ENCODE measurements at places on chromosomes 7 and 10. TPM values are rescaled to one million over a fixed set of nuclear protein-coding genes. Genes with fewer than 3 reads are reported as not detected.

The MBLAC1 gene
- total RNA-seq = 4.0 TPM

The C10orf90 gene
- total RNA-seq = not detected

The FEZF1 gene
- not detected for total RNA-seq

The TUBB8 gene
- not detected for total RNA-seq

DNA sequence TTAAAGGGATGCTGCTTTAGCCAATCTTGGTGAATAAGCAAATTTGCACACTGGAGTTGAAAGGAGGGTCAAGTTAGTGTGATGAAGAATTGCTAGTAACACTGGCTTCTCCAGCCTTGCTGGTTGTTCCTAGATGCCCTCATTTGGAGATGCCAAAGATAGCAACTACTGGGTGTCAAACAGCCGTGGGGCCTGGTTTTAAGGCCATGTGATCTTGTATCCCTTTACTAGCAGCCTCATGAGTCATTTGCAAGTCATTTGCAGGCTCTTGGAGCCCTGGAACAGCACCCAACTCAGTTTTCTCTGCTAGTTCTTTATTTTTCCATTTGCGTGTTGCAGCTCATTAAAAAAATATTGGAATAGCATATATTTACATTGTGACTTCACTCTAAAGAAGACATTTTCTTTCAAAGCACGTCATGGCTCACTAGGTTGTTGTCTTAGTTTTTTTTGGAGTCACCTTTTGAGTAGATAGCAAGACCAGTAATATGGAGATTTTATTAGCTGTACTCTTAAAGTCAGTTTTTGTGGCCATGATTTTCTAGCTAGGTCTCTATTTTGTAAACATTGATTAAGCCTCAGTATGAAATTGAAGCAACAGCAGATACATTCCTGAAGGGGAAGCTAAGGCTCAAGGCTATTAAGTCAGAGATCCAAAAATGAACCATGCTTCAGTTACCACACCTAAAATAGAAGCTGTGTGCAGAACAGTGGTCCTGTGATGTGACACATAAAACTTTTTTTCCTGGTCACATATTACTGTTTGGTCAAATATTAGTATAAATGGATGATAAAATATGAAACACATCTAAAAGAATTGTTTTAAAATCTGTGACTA lies 1.3 kb downstream of the LSMEM1 start:
- H3K36me3 ChIP-seq = no peaks in the 10 kb centered on the region
- no peak for DNase-seq
- H3K4me1 ChIP-seq = no peaks in the 10 kb centered on the region
- no peak overlapping the region for H3K27ac ChIP-seq

DNA sequence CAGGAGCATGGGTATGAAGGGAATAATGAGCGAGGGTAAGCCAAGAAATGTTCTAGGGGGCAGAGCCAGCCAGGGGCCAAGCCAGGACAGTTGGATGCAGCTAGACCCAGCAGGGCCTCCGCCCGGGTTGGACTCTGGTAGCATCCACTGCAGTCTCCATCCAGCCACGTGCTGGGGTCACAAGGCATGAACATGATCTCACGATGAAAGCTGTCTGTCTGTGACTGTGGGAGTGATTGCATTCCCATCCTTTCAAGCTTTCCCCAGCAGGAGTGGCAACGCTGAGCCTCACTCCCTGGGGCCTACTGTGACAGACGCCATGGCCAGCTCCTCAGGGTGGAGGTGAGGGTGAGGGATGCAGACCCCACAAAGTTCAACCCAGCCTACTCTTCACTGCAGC lies 47.8 kb upstream of the RET start:
- H3K4me3 ChIP-seq = no peak overlapping the region
- DNase-seq = no peak
- no peak overlapping the region for H3K27ac ChIP-seq
- no peaks in the 10 kb centered on the region for H3K27me3 ChIP-seq
- no peaks in the 10 kb centered on the region for H3K4me1 ChIP-seq
- no peaks in the 10 kb centered on the region for H3K36me3 ChIP-seq

- no peak for DNase-seq
- H3K27ac ChIP-seq = no peak overlapping the region
- no peaks in the 10 kb centered on the region for H3K4me1 ChIP-seq
- no peak overlapping the region for H3K4me3 ChIP-seq
- H3K36me3 ChIP-seq = no peaks in the 10 kb centered on the region
Observed at GRCh38 chr7:28435732-28436378, 23.5 kb downstream of the CREB5 start.

DNA sequence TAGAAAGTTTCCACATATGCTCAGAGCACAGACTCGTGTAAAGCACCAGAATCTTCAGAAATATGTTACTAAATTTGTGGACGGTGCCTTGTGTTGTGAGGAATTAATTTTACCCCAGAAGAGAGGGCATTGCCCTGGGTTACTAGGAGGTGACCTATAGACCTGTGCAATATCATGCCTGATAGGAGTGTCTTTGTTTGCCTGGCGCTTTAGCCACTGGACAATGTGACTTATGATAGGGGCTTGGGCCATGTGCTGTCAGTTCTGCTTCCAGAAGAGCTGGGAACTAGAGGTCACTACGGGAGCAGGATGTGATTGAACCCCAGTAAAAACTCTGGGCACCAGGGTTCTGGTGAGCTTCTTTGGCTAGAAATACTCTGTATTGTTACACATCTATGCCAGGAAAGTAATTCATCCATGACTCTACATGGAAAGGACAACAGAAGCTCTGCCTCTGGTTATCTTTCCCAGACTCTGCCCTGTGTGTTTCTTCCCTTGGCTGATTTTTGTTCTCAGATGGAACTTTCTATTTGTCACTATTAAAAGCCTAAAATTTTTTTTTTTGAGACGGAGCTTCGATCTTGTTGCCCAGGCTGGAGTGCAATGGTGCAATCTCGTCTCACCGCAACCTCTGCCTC lies 75.5 kb downstream of the SIRT1 start:
- H3K27ac ChIP-seq = no peak overlapping the region
- H3K4me1 ChIP-seq = no peaks in the 10 kb centered on the region
- no peak overlapping the region for H3K4me3 ChIP-seq
- peaks cover 16% of the 10 kb centered on the region for H3K36me3 ChIP-seq

DNA sequence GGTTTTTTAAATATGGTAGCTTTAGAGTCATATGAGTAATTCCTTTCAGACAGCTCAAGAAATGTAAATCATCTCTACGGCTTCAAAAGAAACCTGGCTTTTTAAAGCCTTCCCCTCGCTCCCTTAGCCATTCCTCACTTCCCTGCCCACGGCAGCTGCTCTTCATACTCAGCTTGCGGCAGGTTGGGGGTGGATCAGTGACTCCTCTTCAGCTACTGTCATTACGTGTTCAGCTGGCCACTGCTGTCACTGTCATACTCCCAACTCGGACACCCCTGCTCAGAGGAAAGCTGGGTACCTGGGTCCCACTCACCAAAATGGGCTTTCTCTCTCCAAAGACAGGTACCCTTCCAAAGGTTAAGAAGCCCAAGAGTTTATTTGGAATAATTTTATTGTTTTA lies 6.6 kb downstream of the YWHAG start:
- H3K4me3 ChIP-seq = no peak overlapping the region
- peaks cover 19% of the 10 kb centered on the region for H3K36me3 ChIP-seq
- H3K4me1 ChIP-seq = peaks cover 33% of the 10 kb centered on the region
- no peak overlapping the region for H3K27ac ChIP-seq
- no peak for DNase-seq

DNA sequence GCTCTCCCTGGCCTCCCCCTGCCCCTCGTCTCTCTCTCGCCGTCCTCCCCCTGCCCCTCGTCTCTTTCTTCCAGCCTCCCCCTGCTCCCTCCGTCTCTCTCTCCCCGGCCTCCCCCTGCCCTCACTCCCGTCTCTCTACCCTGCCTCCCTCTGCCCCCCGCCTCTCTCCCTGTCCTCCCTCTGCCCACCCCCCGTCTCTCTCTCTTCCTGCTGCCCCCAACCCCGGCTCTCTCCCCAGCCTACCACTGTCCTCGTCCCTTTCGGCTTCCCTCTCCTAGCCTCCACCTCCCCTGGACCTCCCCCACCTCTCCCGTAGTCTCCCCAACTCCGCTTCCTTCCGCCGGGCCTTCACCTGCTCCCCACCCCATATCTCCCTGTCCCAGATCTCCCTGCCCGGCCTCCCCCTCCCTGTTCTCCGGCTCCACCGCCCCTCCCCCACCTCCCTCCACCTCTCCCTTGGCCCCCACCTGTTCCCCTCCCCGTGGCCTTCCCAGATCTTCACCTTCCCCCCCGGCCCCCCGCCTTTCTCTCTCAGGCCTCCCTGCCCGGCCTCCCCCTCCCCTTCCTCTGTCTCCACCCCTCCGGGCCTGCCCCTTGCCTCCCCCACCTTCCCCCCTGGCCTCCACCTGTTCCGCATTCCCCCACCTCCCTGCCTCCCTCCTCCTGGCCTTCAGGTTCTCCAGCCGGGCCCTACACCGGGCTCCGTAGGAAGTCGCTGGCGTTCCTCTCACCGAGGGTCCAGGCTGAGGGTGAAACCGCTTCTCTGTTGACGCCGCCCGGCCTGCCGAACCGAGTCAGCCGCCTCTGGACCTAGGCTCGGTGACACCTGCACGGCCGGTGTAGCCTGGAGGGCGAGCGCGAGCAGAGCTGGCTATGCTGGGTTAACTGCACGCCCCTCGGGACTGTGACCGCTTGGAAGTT lies 1.2 kb downstream of the GET4 start:
- H3K27me3 ChIP-seq = no peaks in the 10 kb centered on the region
- no peak for DNase-seq
- H3K36me3 ChIP-seq = peaks cover 6% of the 10 kb centered on the region
- H3K27ac ChIP-seq = peak overlapping the region; percentile 80
- H3K4me3 ChIP-seq = peak overlapping the region; percentile 51
- peaks cover 33% of the 10 kb centered on the region for H3K4me1 ChIP-seq

- no peaks in the 10 kb centered on the region for H3K36me3 ChIP-seq
- no peaks in the 10 kb centered on the region for H3K27me3 ChIP-seq
- no peak overlapping the region for H3K27ac ChIP-seq
- H3K4me1 ChIP-seq = no peaks in the 10 kb centered on the region
Observed at GRCh38 chr10:49749556-49750491, 12.3 kb downstream of the OGDHL start.

DNA sequence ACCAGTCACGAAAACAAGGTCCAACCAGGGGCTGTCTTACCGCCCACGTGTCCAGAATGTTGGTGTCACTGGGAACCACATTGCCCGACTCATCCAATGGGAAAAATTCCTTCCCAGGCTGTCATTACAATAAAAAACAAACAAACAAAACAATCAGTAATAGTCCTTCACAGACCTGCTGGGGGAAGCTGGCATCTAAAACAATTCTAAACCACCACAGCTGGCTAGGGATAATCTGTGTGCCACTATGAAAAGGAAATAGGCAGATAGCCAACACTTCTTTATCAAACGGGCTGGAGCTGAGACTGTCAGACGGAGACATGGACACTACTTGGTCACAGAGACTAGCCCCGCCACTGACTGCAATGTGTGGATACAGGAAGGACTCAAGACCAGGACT lies 9.2 kb downstream of the AKR1B1 start:
- H3K27ac ChIP-seq = no peak overlapping the region
- peaks cover 53% of the 10 kb centered on the region for H3K36me3 ChIP-seq
- H3K4me3 ChIP-seq = no peak overlapping the region
- DNase-seq = no peak

DNA sequence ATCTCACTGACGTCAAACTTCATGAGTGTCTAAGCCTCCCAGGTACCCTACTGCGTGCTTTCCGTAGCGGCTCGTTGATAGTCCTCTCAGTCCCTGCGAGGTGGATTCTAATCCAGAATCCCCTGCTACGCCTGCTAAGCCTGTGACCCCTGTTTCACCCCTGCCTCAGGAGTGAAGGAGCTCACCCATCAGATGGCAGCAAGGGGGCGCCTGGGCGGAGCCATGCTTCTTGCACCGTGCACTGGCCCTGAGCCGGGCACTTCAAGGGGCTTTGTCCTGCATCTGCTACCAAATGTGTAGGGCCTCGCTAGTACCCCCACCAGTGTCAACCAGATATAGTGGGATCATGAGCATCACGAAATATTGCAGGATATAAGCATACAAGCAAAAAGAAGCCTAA lies 918 bp upstream of the STRA8 start:
- no peaks in the 10 kb centered on the region for H3K27me3 ChIP-seq
- no peaks in the 10 kb centered on the region for H3K36me3 ChIP-seq
- H3K4me1 ChIP-seq = no peaks in the 10 kb centered on the region

GRCh38 chr7:116271963-116272886 lies 61.9 kb downstream of the TES start:
- H3K36me3 ChIP-seq = no peaks in the 10 kb centered on the region
- DNase-seq = no peak
- H3K4me1 ChIP-seq = no peaks in the 10 kb centered on the region
- H3K4me3 ChIP-seq = no peak overlapping the region

- H3K4me1 ChIP-seq = no peaks in the 10 kb centered on the region
- no peaks in the 10 kb centered on the region for H3K36me3 ChIP-seq
- H3K4me3 ChIP-seq = no peak overlapping the region
- H3K27me3 ChIP-seq = no peaks in the 10 kb centered on the region
- H3K27ac ChIP-seq = no peak overlapping the region
Observed at GRCh38 chr10:111986079-111986478, 197.5 kb downstream of the GPAM start.

DNA sequence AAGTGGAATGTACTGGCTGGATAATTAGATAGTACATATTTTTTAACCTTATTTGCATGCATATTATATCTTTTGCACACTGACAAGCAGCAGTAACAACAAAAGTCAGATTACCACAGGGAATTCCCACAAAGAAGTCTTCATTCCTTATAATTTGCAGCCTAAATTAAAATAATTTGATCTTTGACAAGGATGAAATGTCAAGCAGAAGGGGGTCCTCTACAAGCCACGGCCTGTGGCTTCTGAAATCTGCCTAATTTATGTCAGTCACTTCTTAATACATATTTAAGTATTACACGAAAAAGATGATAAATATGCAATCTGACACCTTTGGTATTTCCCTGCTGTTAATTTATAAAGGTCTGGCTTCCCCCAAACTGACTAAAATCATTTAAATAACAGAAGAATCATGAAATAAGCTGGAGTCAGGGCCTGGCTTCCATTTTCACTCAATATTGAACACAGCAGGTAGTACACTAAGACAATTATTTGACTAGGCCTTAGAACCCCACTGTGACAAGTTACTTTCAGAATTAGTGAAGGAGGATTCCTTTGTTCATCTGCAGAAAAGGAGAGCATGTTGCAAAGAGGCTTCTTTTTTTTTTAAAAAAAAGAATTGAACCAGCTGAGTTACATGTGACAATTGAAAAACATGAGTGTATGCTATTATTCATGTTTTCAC lies 351.1 kb upstream of the ETV1 start:
- H3K36me3 ChIP-seq = no peaks in the 10 kb centered on the region
- no peaks in the 10 kb centered on the region for H3K4me1 ChIP-seq
- DNase-seq = no peak
- no peaks in the 10 kb centered on the region for H3K27me3 ChIP-seq
- no peak overlapping the region for H3K27ac ChIP-seq

DNA sequence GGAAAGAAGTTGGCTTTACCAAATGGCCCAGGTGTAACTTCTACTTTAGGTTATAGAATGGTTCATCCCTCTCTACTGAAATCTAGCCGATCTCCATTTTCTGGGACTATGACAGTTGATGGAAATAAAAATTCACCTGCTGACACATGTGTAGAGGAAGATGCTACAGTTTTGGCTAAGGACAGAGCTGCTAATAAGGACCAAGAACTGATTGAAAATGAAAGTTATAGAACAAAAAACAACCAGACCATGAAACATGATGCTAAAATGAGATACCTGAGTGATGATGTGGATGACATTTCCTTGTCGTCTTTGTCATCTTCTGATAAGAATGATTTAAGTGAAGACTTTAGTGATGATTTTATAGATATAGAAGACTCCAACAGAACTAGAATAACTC lies 43.6 kb downstream of the CCSER2 start:
- DNase-seq = no peak
- no peaks in the 10 kb centered on the region for H3K4me1 ChIP-seq
- H3K27ac ChIP-seq = no peak overlapping the region
- H3K27me3 ChIP-seq = no peaks in the 10 kb centered on the region
- peaks cover 32% of the 10 kb centered on the region for H3K36me3 ChIP-seq

GRCh38 chr7:133861876-133862275 lies 265.3 kb upstream of the LRGUK start:
- no peaks in the 10 kb centered on the region for H3K27me3 ChIP-seq
- no peak overlapping the region for H3K27ac ChIP-seq
- H3K36me3 ChIP-seq = no peaks in the 10 kb centered on the region
- no peak overlapping the region for H3K4me3 ChIP-seq

Measured in CD4-positive, CD25-positive, alpha-beta regulatory T cell (primary cell).